ENCODE measurements at places on chromosomes 4 and X. TPM values are rescaled to one million over a fixed set of nuclear protein-coding genes. Genes with fewer than 3 reads are reported as not detected.

- no peak overlapping the region for H3K4me3 ChIP-seq
- no peaks in the 10 kb centered on the region for H3K4me1 ChIP-seq
- DNase-seq, result no peak
- no peak overlapping the region for H3K27ac ChIP-seq
- no peaks in the 10 kb centered on the region for H3K36me3 ChIP-seq
Observed at GRCh38 chr4:87930629-87931028, 44.9 kb upstream of the SPP1 start.

DNA sequence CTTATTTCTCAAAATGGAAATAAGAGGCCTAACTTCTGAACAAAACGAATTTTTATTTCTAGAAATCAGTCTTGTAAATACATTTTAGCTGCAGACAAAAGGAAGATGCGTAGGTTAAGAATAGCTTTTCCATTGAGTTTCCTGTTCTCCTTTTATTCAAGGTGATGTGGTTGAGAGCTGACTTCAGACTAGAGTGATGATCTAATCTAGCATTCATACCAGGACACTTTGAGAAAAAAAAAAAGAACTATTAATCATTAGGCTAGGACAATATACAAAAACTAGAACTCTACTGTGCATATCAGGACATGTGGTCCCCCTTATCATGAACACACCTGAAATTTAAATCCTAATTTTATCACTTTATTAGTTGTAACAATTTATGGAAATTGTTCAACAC is 884.5 kb upstream of the EPHA5 start:
- H3K36me3 ChIP-seq, result no peaks in the 10 kb centered on the region
- H3K4me3 ChIP-seq, result no peak overlapping the region
- no peaks in the 10 kb centered on the region for H3K4me1 ChIP-seq
- no peaks in the 10 kb centered on the region for H3K27me3 ChIP-seq

GRCh38 chr4:38062088-38062775 is 102.0 kb downstream of the PTTG2 start:
- no peaks in the 10 kb centered on the region for H3K4me1 ChIP-seq
- DNase-seq, result peak; percentile 41
- H3K27me3 ChIP-seq, result no peaks in the 10 kb centered on the region
- no peaks in the 10 kb centered on the region for H3K36me3 ChIP-seq

DNA sequence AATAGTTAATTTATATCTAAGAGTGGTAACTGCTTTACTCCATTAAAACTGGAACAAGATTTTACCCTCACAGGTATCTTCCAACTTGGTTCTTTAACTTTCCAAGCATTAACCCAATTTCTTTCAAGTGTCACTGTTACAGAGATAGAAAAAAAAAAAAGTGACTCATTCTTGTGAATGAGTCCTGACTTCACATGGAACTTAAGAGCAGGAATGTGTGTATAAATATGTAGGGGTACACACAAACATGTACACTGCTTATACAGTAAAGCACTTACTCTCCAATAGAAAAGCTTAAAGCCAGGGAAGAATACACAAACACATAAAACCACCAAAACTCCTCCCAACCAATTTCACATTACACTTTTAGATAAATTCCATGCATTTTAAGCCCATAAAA is 38.8 kb downstream of the TAPT1 start:
- no peak overlapping the region for H3K27ac ChIP-seq
- H3K36me3 ChIP-seq, result no peaks in the 10 kb centered on the region

DNA sequence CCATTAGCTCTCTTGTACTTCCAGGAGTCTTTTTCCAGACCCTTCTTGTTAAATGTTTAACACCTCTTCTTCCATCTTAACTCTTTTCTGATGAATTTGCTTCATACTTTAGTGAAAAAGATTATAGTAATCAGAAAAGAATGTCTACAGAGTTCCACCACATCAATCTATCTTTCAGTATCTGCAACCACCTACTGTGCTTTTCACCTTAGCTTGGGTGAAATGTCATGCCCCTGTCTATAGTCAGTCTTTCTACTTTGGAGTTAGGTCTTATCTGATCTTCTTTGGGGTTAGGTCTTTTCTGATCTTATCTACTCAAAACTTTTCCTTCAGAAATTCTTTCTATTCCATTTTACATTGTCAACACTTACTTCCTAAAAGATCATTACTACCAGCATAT is 1310.2 kb downstream of the PCDH7 start:
- H3K27me3 ChIP-seq, result no peaks in the 10 kb centered on the region
- no peak overlapping the region for H3K27ac ChIP-seq
- H3K4me1 ChIP-seq, result no peaks in the 10 kb centered on the region
- H3K36me3 ChIP-seq, result no peaks in the 10 kb centered on the region
- H3K4me3 ChIP-seq, result no peak overlapping the region

- no peaks in the 10 kb centered on the region for H3K27me3 ChIP-seq
- DNase-seq, result no peak
- H3K4me1 ChIP-seq, result peaks cover 19% of the 10 kb centered on the region
Observed at GRCh38 chrX:150869450-150869849, 29.0 kb downstream of the CD99L2 start.

- no peaks in the 10 kb centered on the region for H3K27me3 ChIP-seq
- no peaks in the 10 kb centered on the region for H3K36me3 ChIP-seq
- no peak overlapping the region for H3K4me3 ChIP-seq
- no peak overlapping the region for H3K27ac ChIP-seq
Observed at GRCh38 chr4:40769266-40769665, 19.5 kb downstream of the NSUN7 start.

GRCh38 chr4:13762130-13762529 is 134.6 kb upstream of the BOD1L1 start:
- no peaks in the 10 kb centered on the region for H3K4me1 ChIP-seq
- H3K27ac ChIP-seq, result no peak overlapping the region
- no peaks in the 10 kb centered on the region for H3K27me3 ChIP-seq

DNA sequence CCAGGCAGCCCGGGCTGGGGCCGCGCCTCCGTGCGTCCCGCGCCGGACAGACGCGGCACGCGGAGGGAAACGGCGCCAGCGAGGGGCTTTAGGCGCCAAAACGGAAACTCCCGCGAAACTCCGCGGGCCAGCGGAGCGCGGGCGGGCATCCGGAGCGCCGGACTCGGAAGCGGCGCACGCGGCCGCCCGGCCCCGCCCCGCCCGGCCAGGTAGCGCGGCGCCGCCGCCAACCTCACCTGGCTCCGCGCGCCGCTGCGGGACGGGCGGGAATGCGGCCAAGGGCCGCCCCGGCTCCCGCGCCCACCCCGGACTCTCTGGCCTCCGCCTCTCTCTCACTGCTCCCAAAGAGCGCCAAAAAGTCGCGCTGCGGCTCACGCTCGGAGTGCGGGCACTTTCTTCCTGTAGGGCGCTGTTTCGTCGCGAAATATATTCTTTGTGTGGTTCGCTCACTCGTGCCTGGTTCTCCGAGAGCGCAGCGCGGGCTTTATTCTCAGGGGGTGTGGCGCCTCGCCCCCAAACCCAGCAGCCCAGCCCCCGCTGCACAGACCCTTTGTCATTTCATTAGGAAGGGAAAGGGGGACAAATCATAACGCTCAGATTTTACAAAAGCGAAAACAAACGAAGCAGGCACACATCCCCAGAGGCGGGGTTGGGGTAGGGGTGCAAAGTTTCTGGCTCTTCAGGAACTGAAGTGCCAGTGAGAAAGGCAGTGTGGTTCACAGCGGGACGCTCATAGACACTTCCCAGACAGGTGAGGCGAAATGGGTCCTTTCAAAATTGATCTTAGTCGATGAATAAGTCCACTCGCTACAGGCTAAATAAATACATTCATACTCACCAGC is 961 bp upstream of the MBNL3 start:
- peaks cover 7% of the 10 kb centered on the region for H3K4me1 ChIP-seq
- DNase-seq, result no peak
- H3K4me3 ChIP-seq, result peak overlapping the region; percentile 66
- no peaks in the 10 kb centered on the region for H3K36me3 ChIP-seq

DNA sequence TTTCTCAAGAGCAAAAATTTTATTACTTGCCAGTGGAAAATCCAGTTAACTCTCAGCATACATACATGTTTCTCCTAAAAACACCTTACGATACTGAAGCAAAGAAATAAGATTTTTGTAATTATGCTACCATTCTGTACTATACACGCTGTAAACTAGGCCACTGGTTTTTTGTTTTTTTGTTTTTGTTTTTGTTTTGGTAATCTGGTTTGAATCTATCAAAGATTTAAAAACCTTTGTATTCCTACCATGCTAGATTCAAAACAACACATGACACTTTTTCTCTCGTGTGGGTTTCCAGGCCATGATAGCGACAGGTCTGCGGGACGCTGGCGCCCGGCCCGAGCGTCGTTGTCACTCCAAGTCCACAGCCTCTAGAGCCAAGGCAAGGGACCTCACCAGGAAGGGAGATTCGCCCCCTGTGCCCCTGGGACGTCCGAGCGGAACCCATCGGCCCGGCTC is 723 bp downstream of the TMEM192 start:
- no peaks in the 10 kb centered on the region for H3K4me1 ChIP-seq
- DNase-seq, result no peak
- peak overlapping the region; percentile 61 for H3K27ac ChIP-seq
- H3K4me3 ChIP-seq, result peak overlapping the region; percentile 67
- H3K36me3 ChIP-seq, result no peaks in the 10 kb centered on the region
- no peaks in the 10 kb centered on the region for H3K27me3 ChIP-seq

- no peak overlapping the region for H3K4me3 ChIP-seq
- no peaks in the 10 kb centered on the region for H3K36me3 ChIP-seq
- H3K27ac ChIP-seq, result no peak overlapping the region
- no peaks in the 10 kb centered on the region for H3K4me1 ChIP-seq
- no peaks in the 10 kb centered on the region for H3K27me3 ChIP-seq
- DNase-seq, result no peak
Observed at GRCh38 chrX:69501429-69501828, 2.7 kb upstream of the NALF2 start.

GRCh38 chrX:20144491-20144890 is 2.9 kb upstream of the EIF1AX start:
- no peak for DNase-seq
- H3K4me3 ChIP-seq, result no peak overlapping the region
- H3K36me3 ChIP-seq, result no peaks in the 10 kb centered on the region
- H3K27ac ChIP-seq, result no peak overlapping the region
- no peaks in the 10 kb centered on the region for H3K27me3 ChIP-seq
- peaks cover 4% of the 10 kb centered on the region for H3K4me1 ChIP-seq

Gene FGG
- total RNA-seq, result 1.8 TPM

Gene AFM
- not detected for total RNA-seq

Gene FAM47A
- not detected for total RNA-seq

Gene ETNPPL
- not detected for total RNA-seq

Gene AKAP4
- total RNA-seq, result not detected

Gene TMEM271
- total RNA-seq, result not detected
